Astrocyte (in vitro differentiated cells and primary cell): ENCODE measurements at places on chromosomes 6 and 20.

DNA sequence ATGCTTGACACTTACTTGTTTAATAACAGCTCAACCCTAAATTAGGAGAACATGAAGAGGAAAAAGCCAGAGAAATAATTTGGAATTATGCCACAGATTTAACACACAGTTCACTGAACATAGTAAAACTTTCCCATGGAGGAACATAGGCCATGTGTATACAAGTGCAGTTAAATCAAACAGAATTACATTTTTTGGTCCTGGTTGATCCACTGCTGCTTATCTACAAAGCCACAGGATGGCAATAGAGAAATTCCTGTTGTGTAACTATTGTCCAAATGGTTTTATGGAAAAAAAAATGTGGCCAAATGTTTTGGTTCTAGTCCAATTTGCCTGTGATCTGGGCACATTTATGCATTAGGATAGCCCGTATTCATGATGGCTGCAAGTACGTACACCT, 136.8 kb downstream of the ALDH8A1 start:
- peak; percentile 61 for DNase-seq

- peak; percentile 98 for DNase-seq
Observed at GRCh38 chr20:52490711-52491430, 299.3 kb upstream of the ZFP64 start.

- DNase-seq = peak; percentile 70
Observed at GRCh38 chr20:62159839-62160238, 16.3 kb downstream of the SS18L1 start.

DNA sequence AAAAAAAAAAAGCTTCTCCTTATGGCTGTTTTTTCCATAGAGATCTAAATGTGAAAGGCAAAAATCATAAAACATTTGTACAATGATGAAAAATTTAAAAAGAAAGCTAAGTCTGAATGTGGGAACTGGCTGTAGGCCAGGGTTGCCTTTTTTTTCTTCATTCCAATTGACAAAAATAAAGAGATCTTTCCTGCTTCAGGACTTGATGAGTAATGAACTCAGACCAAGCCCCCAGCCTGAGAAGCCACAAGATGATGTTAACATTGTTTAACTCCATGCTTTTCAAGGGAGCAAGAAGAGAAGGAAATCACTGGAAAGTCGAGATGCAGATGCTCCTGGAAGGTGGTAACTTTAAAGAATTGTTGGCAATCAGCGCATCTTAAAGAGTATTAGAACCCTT, 41.4 kb downstream of the TRMT6 start:
- DNase-seq = peak; percentile 25

DNA sequence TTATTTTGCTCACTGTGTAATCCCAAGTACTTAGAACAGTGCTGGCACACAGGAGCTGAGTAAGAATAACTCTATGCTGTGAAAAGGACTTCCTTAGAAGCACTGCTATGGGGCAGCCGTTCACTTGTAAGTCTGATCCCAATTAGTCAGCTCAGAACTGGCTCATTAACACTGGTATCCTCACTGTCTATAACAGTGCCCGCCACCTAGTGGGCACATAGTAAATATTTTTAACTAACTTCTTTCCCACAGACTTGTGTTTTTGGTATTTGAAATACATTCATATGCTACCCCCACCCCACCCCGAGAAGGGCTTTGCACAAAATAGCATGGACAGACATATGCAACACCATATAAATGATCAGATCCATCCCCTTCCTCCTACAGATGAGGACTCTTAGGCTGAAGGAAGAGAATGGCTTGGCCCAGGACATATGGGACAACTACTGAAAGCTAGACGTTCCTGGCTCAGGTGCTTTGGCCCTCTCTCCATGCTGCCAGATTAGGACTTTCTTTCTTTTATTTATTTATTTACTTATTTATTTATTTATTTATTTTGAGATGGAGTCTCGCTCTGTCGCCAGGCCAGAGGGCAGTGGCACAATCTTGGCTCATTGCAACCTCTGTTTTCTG, 47.1 kb downstream of the DST start:
- DNase-seq = peak; percentile 23

DNA sequence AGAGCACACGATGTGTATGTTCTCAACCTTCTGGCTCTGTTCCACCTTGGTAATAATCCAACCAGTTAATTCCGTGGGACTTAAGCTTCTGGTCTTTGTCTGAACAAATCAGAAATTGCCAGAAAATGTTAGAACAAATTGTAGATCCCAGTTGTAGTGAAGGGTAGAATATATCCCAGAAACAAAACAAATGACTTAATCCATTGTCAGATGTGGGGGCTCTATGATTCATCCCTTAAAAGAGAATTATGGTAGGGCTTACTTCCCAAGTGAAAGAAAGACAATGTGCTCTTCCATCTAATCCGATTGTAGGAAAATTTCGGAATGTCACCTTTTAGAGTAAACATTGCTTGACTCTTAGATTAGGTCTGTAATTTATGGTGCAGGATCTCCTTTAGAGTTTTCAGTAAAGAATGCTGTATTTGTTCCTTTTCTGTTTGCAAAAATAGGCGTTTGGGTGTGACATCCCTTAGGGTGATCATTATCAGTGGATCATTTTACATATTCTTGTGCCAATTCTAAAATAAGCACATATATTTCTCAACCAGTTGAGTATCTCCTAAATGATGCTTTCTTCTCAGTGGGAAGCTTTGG, 234.5 kb upstream of the ZNF217 start:
- DNase-seq = peak; percentile 96

DNA sequence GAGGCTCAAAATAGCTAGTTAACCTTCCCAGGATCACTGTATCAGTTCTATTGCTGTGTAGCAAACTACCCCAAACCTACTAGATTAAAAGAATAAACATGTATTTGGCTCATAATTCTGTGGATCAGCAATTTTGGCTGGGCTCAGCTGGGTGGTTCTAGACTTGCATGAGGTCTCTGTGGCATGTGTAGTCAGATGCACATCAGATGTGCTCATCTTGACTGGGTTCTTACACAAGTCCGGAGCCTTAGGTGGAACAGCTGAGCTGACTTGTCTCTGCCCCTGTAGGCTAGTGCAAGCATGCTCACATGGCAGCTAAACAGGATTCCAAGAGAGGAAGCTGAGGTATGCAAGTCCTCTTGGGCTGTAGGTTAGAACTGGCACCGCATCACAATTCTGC, 173.2 kb upstream of the PRND start:
- no peak for DNase-seq

DNA sequence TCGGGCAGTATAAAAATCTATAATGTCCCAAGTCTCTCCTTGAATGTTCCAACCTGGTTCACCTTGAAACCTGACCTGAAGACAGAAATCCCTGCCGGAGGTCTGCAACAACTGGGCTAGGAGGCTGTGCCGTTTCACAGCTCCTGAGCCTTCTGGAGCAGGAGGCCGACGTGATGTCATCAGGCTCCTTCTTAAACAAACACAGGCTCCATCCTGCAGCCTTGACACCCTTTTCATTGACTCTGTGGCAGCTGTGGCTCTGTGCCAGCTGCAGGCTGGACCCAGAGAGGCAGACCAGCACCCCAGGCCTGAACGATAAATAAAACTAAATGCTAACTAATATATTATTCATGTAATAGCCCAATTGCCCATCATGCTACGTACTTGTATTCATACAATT, 483.9 kb downstream of the CD83 start:
- no peak for DNase-seq
